Stimulated activated CD4-positive, alpha-beta T cell treated with anti-CD3 and anti-CD28 coated beads, Interleukin-4, amount 100 ng/mL, for 4 hours (primary cell): ENCODE measurements at places on chromosomes 5 and 9.
A peak's percentile ranks its signal among the peaks of the same experiment; 100 is the strongest.

DNA sequence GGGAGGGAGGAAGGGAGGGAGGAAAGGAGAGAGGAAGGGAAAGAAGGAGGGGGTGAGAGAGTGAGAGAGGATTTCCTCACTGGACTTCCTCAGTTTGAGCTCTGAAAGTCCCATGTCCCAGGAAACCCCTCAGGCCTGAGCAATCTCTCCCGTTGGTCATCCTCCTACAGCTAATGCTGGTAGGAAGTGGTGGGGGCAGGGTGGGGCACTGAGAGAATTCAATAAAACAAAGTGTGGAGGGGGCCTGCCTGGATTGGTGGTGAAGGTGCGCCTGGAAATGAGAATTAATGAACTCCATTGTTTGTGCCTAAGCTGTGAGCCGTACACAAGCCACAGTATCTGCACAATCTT, 195.0 kb downstream of the RGS3 start:
- no peak for DNase-seq

- DNase-seq = no peak
Observed at GRCh38 chr9:70121818-70122436, 78.3 kb downstream of the MAMDC2 start.

- no peak for DNase-seq
Observed at GRCh38 chr5:147547730-147548129, 37.9 kb upstream of the DPYSL3 start.

DNA sequence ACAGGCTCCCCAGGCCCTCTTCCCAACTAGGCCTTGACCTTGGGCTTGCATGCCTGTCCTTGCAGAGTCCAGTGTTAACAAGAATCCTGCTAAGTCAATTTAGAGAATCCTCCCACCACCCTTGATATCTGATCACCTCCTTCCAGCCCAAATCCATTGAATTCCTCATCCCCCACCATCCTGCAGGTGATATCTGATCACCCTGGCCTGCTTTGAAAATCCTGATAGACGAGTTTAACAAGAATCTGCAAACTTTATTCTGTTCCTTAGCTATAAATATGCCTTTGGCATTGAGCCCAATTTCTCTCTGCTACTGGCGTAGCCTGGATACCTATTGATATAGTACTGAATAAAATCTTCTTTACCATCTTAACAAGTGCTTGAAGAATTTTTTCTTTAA, 125.5 kb downstream of the DIRAS2 start:
- DNase-seq = no peak

- DNase-seq = peak; percentile 13
Observed at GRCh38 chr9:133023117-133023890, 7.5 kb upstream of the GTF3C5 start.

DNA sequence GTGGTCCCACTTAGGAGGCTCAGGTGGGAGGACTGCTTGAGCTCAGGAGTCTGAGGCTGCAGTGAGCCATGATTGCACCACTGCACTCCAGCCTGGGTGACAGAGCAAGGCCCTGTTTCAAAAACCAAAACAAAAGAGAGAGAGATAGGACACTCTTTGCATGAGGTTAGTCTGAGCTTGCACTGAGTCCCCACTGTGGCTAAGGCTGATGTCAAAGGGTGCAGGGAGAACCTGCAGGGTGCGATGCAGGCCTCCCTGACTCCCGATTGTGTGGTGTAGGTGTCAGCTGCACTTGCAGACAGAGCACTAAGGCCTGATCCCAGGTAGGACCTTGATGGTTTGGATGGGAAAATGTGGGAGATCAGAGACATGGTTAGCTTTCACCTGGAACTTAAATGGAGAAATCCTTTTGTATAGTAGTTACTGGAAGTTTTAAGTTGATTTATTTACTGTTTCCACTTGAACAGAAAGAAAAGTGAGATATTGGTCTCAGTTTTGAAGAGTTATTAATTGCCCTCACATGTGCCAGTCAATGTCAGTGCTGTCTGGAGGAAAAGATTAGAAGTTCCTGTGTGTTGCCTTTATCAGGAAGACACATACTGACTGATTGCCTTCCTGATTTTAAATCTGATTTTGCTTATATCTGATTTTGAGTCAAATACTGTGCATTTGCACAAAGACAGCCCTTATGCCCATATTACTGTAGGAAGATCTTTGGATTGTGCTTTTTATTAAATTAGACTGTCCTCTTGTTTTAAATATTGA, 260.0 kb downstream of the MAST4 start:
- DNase-seq = no peak

- no peak for DNase-seq
Observed at GRCh38 chr9:73923796-73924195, 573.3 kb upstream of the RORB start.

DNA sequence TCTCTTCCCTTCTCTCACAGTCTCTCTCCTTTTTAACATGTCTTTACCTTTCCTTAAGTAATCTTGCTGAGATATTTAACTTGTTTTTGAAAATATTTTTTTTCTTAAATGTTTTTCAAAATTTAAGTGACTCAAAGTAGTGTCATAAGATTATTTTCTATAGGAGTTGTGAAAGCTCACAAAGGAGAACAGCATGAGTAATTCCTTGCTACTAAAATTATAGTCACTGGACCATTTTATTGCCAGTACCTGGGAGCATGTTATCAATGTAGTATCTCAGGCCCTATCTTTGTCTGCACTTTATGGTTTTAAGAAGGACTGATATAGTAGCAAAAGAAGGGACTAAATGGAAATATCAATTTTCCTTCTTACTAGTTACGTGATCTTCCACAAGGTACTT, 181.9 kb downstream of the TMEM232 start:
- DNase-seq = no peak

DNA sequence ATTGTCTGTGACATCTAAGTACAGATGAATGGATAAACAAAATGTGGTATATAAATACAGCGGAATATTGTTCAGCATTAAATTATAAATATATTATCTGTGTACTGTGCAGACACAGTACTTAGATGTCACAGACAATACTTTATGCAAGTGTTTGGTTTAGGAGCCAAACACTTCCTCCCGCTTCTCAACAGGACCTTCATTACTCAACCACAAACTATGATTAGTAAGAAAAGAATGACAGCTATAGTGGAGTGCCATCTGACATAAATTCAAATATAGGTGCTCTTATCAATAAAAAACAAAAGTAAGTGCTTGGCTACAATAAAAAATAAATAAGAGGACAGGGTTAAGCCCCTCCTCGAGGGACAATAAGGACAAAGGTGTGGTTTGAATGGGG, 38.9 kb upstream of the STX17 start:
- DNase-seq = no peak

DNA sequence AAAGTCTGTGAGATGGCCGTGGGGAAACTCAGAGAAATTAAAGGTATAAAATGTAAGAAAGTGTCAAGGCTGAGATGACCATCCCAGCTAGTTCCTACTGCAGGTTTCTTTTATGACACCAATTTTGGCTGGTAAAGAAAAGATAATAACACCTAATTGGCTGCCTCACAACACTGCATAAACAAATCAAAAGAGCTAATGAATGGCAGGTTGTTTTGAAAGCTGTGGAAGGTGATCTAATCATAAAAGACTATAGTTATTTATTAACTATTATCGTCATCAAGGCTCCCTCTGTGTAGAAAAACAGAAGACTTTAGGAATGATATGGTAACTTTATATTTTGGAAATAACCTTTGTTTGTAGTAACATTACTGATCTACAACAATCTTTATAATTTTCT, 3.5 kb upstream of the SPINK5 start:
- DNase-seq = no peak

DNA sequence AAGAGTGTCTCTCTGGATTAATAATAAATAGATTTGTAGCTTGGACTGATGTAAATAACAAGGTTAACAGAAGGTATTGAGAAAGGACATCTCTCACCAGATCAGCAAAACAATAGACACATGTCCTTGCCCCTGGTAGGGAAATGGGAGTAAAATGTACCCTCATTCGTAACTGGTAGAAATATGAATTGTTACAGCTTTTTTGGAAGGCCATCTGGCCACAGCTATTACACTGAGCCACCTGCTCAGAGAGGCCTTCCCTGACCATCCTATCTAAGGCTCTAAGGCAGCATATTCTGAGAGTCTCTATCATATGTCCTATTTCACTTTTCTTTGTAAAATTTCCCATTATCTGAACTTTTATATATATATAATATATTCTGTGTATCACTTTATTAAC, 129.1 kb upstream of the MAP1B start:
- DNase-seq = no peak

DNA sequence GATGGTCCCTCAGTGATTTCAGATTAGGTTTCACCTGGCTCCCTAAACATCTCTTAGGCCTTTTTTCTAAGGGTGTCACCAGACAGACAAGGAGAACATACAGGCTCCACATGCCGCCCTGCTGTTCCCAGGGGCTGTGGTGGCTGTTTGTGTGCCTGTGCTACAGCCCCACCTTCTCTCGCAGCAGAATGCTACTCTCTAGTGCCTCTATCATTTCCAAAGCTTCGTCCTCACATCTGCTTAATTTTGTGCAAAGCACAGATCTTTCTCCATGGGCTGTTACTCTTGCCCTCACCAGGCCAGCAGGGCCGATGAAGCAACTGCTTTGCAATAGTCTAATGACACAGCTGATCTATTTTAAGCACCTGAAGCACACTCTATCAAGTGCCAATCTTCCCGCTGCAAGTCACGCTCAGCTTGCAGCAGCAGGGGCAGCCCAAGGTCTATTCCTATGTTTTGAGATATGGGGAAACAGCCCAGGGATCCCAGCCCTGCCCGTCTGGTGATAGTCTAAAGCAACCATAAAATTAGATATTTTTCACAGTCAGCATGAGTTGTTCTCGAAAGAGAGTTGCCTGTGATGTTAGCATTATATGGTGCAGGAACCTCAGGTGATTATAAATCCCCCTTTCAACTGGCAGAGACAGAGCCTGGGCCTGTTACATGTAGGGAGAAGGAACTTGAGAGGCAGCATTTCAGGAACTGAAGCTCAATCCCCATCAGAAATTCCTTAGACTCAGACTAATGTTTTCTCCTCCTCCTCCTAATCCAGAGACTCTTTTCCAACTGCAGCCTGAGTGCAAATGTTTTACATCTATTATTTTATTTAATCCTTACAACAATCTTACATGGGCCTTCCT, 12.7 kb downstream of the ABLIM3 start:
- DNase-seq = no peak

- no peak for DNase-seq
Observed at GRCh38 chr5:72624641-72625236, 117.5 kb upstream of the ZNF366 start.

DNA sequence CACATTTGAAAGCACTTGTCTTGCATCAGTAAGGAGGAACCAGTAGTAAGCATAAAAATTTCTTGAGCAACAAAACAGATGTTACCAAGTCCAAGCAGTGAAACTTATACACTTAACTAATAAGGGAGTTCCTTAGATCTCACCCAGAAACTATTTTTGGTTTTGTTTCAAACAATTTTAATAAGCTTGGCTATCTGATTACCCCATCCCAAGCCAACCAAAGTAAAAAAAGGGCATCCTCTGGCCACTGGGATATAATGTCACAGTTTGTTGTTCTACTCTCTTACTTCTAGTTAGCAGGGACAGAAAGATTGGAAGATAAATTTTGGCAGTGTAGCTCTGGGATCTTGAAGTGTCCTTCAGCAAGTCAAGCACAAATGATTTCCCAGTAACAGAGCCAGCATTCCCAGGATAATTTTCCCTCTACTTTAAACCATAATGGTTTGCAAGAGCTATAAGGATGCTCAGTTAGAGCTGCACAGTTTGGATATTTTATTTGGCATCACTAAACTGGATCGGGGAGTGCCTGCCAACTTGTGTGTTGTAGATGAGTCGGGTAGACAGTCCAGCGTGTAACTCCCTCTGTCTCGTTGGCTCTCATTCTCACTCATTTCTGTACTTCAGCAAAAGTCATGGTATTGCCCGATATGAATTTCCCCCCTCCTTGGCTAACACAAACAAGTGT, 161.9 kb upstream of the HMHB1 start:
- no peak for DNase-seq

DNA sequence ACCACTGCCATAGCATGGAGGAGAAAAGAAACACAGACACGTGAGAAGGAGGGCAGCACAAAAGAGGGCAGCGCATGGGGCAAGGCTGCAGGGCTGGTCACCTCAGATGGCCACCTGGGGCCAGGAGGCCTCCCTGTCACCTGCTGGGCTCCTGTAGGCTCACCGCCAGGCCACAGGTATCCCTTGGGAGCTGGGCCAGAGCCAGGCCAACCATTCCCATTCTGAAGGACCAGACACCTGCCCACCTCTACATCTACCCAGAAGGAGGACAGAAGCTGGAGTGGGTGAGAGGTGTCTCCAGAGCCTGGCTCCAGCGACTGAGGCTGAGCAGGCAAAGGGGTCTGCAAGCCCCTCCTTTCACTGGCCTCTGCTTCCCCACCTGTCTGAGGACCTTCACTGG, 103.1 kb downstream of the PAX5 start:
- no peak for DNase-seq

- DNase-seq = no peak
Observed at GRCh38 chr9:78756813-78757510, 460.0 kb downstream of the PSAT1 start.

- DNase-seq = no peak
Observed at GRCh38 chr9:84940294-84940693, 270.8 kb downstream of the NTRK2 start.

- DNase-seq = no peak
Observed at GRCh38 chr5:154430466-154430865, 15.3 kb upstream of the SAP30L start.

DNA sequence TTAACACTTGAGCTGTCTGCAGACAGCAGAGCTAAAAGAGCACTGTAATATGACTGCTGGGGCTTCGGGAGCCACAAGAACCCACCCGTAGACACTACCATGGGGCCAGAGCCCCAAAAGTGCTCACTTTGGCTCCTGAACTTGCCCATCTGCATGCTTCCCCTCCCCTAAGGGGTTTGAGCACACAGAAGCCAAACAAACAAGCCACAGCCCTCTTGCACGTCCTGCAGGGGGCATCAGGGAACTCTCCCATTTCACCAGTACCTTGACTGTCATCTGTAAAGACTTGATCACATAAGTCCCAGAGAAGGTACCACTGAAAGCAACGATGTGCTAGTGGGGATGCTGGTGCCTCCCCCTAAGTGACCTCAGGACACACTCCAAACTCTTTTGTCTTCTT, 681.8 kb downstream of the SEMA5A start:
- no peak for DNase-seq

DNA sequence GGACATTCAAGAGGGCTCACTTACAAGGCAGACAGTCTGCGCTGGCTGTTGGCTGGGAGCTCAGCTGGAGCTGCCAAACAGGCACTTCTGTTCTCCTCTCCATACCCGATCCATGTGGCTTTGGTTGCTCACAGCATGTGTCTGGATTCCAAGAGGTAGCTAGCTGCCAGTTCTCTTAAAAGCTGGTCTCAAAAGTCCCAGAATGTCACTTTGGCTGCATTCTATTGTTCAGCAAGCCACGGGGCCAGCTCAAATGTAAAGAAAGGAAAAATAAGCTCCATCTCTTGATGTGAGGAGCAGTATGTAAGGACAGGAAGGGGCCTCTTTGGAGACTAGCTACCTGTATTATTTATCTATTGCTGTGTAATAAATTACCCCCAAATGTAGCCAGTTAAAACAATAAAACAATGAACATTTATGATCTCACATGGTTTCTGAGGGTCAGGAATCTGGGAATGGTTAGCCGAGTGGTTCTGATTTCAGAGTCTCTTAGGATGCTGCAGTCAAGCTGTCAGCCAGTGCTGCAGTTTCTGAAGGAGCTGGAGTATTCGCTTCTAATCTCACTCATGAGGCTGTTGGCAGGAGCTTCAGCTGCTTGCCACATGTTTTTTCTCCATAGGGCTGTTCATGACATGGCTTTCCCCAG, 112.7 kb upstream of the CLINT1 start:
- no peak for DNase-seq

GRCh38 chr5:57009811-57010210, 57.9 kb upstream of the MIER3 start:
- no peak for DNase-seq

- DNase-seq = no peak
Observed at GRCh38 chr5:22835686-22836085, 17.5 kb downstream of the CDH12 start.

- DNase-seq = no peak
Observed at GRCh38 chr5:91641730-91642350, 258.7 kb upstream of the ARRDC3 start.
